NCI-H1694 (cell line): ENCODE measurements at places on chromosomes 1 and 21.

DNA sequence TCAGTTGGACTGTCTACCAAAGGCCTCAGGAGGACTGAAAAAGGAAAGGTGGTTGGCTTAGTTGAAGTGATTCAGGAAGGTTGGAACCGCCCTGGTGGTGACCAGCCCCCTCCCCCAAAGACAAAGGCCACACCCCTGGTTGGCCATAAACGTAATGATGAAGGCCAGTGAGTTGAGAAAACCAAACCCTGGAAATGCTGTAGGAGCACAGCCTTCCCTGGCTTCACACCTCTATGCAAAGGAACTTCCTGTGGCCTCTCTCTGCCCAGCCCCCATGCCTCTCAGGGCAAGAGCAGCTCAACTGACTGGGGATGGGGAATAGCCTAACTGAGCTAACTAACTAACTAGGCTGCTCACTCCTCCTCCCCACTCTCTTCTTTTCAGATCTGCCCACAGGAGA lies 90.4 kb downstream of the NPHP4 start:
- DNase-seq, result no peak

- DNase-seq, result peak; percentile 82
These were observed 19.3 kb upstream of the FOXO6 start for GRCh38 chr1:41341772-41342562.

DNA sequence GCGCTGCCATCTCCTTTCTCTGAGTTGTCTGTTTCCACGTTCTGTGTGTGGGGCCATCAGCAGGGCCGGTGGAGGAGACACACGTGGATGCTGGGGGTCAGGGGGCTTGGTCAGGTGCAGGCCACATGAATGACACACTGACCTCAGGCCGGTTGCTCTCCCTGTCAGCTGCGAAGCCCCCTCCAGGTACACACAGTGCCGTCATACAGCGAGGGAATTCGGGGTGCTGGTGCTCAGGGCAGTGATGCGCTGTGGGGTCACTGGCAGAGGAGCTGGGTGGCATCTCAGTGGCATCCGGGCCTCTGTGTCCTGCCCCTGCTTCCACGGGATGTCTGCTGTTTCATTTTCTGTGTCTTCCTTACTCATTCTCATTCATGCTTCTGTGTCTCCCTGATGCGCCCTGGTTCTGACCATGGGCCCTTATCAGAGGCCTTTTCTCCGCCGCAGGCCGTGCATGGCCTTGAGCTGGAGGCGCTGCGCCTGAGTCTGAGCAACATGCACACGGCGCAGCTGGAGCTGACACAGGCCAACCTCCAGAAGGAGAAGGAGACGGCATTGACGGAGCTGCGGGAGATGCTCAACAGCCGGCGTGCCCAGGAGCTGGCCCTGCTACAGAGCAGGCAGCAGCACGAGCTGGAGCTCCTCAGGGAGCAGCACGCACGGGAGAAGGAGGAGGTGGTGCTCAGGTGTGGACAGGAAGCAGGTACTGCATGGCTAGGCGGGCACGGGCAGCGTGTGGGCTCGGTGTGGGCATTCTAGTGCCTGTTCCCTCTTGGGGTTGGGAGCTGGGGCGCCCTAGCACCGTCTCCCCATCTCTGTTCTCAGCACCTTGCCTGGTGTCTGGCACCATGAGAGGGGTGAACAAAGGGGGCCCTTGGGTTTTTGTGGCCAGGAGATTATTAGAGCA lies 22.6 kb downstream of the PCNT start:
- no peak for DNase-seq

DNA sequence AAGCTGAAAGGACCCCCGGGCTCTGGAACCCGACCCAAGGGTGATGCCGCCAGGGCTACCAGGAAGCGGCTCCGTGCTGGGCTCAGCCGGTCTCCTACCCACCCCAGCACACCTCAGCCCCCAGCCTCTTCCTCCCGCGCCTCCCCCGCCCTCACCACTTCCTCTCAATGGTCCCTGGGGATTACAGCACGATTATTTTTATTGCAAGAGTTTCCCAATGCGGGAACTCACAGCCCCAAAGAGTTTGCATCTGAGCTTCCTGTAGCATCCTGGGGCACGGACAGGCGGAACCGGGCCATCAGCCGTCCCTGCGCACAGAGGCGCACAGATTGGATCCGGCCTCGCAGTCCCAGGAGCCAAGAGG lies 8.7 kb upstream of the SLX9 start:
- no peak for DNase-seq

- DNase-seq, result no peak
These were observed 165.8 kb upstream of the CAMK1G start for GRCh38 chr1:209417761-209418160.

- DNase-seq, result no peak
These were observed 17.0 kb downstream of the TNFRSF25 start for GRCh38 chr1:6448749-6449631.

DNA sequence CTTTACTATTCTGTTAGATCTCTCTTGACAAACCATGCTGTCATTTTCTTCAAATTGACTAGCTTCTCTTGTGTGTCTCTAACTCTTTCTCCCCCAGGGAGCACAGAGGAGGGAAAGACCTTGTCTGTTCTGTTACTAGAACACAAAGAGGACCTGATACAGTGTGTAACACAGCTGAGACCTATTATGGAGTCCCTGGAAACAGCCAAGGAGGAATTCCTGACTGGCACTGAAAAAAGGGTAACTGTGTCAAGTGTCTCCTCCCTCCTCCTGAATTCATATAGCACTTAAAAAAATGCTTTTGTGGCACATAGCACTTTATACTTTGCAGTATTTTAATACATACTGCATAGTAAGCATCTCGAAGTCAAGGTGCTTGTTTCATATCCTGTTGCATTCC lies 50.6 kb downstream of the ZBTB40 start:
- no peak for DNase-seq

DNA sequence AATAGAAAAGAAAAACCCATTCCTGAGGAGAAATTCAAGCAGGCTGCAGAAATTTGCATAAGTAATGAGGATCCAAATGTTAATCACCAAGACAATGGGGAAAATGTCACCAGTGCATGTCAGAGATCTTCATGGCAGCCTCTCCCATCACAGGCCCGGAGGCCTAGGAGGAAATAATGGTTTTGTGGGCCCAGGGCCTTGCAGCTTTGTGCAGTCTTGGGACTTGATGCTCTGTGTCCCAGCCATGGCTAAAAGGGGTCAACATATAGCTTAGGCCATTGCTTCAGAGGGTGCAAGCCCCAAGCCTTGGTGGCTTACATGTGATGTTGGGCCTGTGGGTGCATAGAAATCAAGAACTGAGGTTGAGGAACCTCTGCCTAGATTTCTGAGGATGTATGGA lies 22.7 kb downstream of the RAB3GAP2 start:
- no peak for DNase-seq

DNA sequence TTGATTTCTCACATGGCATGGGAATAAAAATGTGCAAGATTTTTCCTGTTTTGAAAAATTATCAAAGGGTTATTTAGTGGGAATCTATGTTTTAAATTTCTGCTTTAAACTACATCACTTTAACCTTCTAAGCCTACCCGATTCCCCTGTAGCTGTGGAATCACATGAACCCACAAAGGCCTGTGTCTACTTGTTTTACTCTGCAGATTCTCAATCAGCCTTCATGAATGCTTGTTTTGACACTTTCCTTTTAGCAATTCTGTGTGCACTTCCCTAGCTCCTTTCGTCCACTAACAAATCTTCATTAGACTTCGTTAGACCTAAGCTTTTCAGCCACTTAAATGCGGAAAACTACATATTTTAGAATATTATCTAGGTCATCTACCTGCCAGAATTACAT lies 56.0 kb upstream of the C1orf21 start:
- no peak for DNase-seq

- no peak for DNase-seq
These were observed 1.5 kb upstream of the PALMD start for GRCh38 chr1:99644279-99645004.

- DNase-seq, result no peak
These were observed 598.1 kb downstream of the NPHP4 start for GRCh38 chr1:5394111-5394510.

DNA sequence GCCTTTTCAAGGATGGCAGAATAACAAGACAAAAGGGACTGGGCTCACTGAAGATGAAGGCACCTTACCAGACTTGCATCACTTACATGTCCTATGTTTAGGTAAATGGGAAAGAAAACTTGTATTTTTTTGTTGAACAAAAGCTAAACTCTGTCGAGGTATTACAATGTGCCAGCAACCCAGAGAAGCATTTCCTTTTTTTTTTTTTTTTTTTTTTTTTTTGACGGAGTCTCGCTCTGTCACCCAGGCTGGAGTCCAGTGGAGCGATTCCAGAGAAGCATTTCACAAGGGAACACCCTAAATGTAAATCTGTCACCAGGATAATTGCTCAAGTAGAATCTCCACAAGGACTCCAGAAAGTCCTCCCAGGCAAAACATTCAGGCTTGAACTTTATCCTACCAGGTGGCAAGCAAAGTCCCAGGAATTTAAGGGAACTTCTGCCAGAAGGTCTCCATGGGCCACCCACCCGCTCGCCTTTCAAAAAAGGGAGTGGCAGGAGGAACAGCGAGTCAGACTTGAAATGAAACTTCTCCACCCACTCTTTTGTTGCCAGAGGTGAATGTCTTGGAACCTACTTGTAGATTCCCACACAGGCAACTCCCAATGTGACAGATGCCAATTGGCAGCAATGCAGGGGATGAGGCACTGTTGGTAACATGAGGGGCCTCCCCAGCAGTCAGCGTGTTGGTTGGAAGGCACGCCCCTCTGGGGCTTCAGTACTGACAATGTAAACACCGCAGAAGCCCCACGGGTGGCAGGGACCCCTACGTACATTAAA lies 125.0 kb downstream of the TIAM1 start:
- no peak for DNase-seq

DNA sequence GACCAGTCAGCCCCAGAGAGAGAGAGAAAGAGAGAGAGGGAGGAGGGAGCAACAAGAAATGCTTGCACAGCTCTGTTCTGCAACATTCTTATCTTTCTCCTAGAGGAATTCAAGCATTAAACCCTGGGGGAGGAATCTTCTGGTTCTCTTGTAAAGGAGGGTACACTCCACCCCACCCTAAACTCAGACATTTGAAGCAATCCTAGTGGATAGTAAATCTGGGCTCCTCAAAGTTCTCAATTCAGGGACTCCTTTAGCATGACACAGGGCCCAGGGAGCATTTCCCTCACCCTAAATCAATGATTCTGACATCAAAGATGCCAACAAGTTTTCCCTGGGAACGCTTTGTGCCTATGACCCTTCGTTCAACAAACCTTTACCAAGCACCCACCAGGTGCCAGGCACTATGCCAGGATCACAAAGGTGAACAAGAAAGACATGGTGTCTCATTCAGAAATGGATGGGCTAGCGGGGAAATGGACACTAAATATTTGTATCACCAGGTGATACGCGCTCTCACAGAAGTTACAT lies 11.9 kb upstream of the CAPN2 start:
- DNase-seq, result no peak

GRCh38 chr1:160779626-160780397 lies 16.2 kb upstream of the LY9 start:
- no peak for DNase-seq

- DNase-seq, result no peak
These were observed 4.5 kb downstream of the FHL3 start for GRCh38 chr1:38000529-38001455.

DNA sequence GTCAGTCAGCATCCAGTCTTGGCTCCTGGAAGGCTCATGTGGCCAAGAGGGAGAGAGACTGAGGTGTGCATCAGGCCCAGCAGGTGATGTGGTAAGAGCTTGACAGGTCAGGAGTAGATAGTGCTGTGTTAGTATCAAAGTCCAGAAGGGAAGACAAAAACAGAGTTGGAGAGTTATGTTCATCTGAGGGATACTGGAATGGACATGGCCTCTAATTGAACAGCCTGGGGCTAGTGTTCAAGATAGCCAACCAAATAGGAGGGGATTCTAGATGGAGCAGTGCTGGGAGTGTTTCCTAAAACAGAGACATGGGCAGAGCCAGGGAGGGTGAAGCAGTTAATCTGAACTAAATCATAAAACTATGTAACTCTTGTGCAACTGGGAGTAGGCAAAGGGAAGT lies 120.7 kb upstream of the MARK1 start:
- no peak for DNase-seq

GRCh38 chr1:53129891-53130597 lies 12.4 kb downstream of the SLC1A7 start:
- DNase-seq, result no peak

- DNase-seq, result no peak
These were observed 21.3 kb downstream of the AIDA start for GRCh38 chr1:222691016-222691415.

- no peak for DNase-seq
These were observed 30.9 kb downstream of the RASSF5 start for GRCh38 chr1:206538086-206538770.

GRCh38 chr1:187212377-187212776 lies 383.6 kb downstream of the PLA2G4A start:
- DNase-seq, result no peak

DNA sequence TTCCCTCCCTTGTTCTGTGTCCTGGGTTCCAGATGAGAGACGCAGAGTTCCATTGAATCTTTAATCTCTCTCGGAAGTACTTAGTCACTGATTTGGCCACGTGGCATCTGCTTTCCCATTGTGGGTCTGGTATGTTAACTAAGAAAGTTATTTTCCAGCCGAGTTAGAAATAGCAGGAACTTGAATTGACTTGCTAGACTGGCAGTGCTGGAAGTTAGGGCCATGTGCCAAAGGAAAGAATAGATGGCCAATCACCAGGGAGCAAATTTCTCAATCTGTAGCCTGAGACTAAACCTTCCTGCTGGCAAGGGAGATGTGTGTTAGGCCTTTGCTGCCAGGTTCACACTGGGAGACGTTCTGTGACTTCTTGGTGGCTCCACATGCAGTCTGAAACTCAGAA lies 24.2 kb upstream of the SLFNL1 start:
- DNase-seq, result no peak

DNA sequence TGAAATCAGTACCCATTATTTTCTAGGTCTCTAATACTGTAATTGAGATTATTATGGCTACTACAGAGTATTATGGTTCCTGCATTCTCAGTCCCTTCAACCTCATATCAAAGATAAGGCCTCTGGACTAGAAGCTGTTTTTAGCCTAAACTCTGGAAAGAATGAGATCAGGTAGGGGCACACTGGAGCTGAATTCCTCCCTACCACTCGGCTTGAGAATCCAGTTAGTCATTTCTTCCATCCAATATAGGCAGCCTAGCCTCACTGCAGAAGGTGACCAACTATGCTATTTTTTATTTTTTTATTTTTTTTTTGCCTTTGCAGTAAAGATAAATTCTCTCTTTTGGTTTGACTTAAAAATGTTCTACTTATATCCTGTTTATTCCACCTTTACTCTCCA lies 8.0 kb upstream of the HAX1 start:
- no peak for DNase-seq

- DNase-seq, result no peak
These were observed 73.7 kb downstream of the LAMC1 start for GRCh38 chr1:183096894-183097293.

GRCh38 chr1:87030740-87031690 lies 116.6 kb downstream of the HS2ST1 start:
- no peak for DNase-seq

- peak; percentile 78 for DNase-seq
These were observed 485.3 kb upstream of the PTBP2 start for GRCh38 chr1:96236156-96236739.

DNA sequence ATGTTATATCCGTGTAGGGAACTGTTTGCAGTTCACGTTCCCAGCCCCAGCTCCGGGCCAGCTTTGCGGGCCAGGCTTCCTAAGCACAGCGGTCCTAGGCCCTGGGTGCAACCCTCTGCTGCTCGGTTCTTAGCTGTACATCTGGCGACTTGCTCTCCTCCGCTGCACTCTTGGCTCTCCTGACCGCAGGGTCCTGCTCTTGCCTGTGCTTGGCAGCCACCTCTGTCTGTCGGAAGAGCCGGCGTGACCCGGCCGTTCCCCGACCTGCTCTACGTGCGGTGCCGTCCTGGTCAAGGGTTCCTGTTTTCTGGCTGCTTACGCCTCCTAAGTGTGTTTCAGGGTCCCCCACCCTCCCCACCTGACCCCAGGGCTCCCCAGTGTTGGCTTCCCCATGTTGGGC lies 36.7 kb downstream of the FAAP20 start:
- DNase-seq, result no peak
